Non-pigmented ciliary epithelial cell (primary cell): ENCODE measurements at places on chromosomes 1 and 21.

DNA sequence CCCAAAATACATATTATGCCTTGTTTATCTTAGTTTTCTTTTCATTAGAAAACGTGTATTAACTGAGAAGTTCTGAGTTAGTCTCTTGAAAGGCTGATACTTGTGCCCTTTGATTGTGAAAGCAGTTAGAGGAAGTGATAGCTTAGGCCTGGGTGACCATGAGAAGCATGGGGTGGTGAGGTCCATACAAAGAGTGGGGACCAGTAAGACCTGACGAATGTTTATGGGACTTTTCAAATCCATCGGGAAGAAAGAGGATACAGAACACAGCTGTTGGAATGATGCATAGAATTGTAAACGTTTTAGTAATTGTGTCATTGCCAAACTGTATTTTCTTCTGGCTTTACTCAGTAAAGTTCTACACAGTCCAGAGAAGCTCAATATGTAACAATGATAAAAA, 259.8 kb downstream of the LMO4 start:
- DNase-seq, result no peak

DNA sequence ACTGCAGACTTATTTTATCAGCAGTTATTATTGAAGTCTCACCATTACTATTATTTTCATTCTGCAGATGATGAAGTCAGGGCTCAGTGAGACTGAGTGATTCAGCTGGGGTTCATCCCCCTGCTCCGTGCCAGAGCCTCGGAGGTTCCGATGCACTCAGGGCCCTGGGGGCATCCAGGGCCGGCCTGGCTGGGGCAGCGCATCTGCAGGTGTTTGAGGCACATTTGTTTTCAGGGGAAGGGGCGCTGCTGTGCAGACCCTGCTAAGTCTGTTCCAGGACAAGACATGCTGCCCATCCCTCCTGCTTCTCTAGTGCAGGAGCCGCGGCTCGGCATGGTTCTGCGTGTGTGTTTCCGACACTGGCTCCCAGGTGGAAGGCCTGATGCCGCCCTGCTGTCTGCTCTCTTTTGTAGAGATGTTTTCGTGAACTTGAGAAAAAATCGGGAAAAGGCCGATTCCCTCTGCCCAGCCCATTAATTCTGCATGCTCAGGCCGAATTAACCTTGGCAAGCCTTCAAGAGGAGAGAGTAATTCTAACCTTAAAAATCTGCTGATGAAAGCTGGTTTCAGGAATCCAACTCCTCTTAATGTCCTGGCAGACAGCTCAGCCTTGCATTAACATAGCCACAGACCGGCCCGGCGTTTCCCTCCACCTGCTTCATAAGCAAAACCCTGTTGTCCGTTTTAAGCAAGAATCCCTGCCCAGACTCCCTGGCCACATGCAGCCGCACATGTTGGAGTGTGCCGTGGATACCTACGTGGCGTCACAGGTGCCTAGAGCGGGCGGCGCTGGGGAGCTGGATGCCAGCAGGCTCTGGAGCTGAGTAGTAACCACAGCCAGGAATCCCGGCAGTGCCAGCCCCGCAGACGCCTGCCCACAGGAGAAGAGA, 316.0 kb upstream of the VAMP3 start:
- DNase-seq, result no peak

GRCh38 chr1:241473026-241473425, 46.5 kb downstream of the FH start:
- DNase-seq, result no peak

GRCh38 chr21:42404539-42404938, 837 bp downstream of the UBASH3A start:
- DNase-seq, result no peak

GRCh38 chr1:77120950-77121349, 98.3 kb downstream of the PIGK start:
- DNase-seq, result no peak

GRCh38 chr1:160519642-160520435, 3.2 kb downstream of the SLAMF6 start:
- no peak for DNase-seq

DNA sequence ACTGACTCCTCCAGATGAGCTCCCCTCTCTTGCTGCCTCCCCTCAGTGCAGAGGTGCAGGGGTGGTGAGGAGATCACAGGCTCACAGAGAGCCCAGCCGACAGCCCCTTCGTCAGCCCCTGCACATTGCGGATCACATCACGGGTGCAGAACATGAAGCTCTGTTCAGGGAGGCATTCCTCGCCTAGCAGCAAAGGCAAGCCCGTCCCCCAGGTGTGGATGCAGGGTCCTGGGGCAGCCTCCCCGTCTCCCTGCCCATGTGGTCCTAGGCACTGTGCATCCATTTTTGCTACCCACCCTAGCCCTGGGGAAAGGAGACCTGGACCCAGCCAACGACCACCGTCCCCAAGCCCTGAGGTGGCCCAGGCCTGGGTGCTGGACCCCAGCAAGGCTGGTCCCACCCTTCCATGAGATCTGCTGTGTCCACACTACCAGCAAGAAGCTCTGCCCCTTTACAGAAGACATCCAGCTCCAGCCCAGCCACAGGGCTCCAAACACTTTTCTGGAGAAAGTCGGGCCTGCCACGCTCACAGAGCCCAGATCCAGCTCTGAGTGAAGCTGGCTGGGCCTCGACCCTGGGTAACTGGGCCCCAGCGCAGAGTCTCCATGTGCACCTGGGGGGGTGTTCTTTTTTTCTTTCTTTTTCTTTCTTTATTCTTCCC, 248.7 kb downstream of the NPHP4 start:
- no peak for DNase-seq
